ENCODE measurements at places on chromosomes 11 and 22. TPM values are rescaled to one million over a fixed set of nuclear protein-coding genes. Genes with fewer than 3 reads are reported as not detected.

Gene SULT4A1
- not detected for total RNA-seq

Gene HSD17B12
- 67.8 TPM for total RNA-seq

Gene ART1
- not detected for total RNA-seq

Gene MYOD1
- total RNA-seq = 0.12 TPM

Gene OR10A2
- total RNA-seq = not detected

Gene EP300
- 35.2 TPM for total RNA-seq

Gene PGA5
- not detected for total RNA-seq

Gene LMO1
- not detected for total RNA-seq

Gene P2RX6
- 0.44 TPM for total RNA-seq

Gene FGF3
- total RNA-seq = not detected

Gene CASP1
- 8.5 TPM for total RNA-seq

Gene RFPL1
- total RNA-seq = not detected

Gene SCN4B
- not detected for total RNA-seq

Gene OR2D2
- 1.5 TPM for total RNA-seq

Gene POU2AF1
- not detected for total RNA-seq

Gene ACRV1
- total RNA-seq = not detected

Gene PATE2
- 0.22 TPM for total RNA-seq

Gene CASTOR1
- 7.7 TPM for total RNA-seq

Gene RABL2B
- 8.7 TPM for total RNA-seq

Gene GPR83
- total RNA-seq = not detected

Gene FAT3
- 6.2 TPM for total RNA-seq

Gene CDC45
- total RNA-seq = 44.8 TPM

Gene APOL4
- total RNA-seq = 0.12 TPM

Gene HMBS
- total RNA-seq = 16.0 TPM

Gene OR8A1
- not detected for total RNA-seq

Gene DDI1
- total RNA-seq = not detected

Gene APOBEC3B
- 2.4 TPM for total RNA-seq

Gene SERPING1
- 4.3 TPM for total RNA-seq

Gene PHOX2A
- not detected for total RNA-seq

Gene OR6T1
- total RNA-seq = not detected
